CD4-positive, alpha-beta T cell treated with Interleukin-4 for 4 hours (primary cell): ENCODE measurements at places on chromosomes 6 and 20.

DNA sequence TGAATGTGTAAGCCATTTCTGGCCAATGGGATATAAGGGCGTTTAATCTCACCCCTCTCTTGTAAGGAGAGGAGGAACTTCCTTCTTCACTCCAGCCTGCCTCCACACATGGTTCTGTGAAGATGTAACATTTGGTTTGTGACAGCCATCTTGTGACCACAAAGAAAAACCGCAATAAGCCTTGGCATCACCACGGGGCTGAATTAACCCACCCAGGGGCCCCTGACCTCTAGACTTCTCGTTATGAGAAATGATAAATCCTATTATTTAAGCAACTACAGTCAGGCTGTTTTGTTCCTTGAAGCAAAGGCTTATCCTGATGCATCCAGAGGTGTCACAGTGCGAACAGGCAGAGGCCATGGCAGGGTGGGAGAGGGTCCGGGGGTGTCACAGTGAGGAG is 139.7 kb downstream of the CDC5L start:
- no peak for DNase-seq

DNA sequence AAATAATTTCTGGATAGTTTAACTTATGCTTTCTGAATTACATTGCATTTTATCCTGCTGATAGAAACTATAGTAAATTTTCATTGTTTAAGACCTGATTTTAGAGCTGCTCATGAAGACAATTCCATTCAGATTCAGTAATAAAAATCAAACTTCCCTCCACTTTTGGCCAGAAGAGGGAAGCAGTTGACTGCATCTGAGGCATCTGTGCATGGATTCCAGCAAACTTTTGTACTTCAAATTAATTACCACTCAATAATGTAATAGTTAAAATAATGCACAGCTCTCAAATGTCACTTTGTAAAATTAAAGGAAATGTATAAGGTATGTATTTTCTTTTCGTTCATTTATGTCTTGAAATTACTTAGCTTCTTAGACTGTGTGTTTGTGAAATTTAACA is 64.2 kb upstream of the SLC35B3 start:
- DNase-seq = no peak

DNA sequence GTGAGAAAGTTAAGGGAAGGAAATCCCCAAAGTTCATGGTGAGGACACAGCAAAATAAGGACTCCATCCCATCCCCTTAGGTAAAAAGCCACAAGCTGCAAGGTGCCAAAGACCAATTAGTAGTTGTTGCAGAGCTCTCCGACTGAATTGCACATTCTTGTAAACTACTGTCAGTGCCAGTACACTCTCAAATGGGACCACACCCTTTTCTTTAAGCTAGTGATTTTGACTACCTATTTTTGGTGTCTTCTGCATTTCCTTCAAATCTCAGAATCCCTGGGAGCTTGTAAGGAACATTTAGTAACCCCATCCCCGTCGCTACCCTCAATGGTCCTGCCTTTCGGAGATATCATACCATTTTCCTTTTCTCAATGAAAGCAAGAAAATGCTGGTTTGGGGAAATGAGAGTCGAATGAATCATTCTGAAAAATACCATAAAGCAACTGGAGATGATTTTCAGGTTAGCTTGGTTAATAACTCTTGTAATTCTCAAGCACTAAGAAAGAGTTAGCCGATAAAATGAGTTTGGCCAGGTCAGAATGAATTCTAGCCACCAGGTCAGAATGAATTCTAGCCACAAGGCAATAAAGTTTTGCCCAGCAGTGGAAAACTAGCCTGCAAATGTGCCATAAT is 5.2 kb upstream of the HMGN3 start:
- DNase-seq = no peak

DNA sequence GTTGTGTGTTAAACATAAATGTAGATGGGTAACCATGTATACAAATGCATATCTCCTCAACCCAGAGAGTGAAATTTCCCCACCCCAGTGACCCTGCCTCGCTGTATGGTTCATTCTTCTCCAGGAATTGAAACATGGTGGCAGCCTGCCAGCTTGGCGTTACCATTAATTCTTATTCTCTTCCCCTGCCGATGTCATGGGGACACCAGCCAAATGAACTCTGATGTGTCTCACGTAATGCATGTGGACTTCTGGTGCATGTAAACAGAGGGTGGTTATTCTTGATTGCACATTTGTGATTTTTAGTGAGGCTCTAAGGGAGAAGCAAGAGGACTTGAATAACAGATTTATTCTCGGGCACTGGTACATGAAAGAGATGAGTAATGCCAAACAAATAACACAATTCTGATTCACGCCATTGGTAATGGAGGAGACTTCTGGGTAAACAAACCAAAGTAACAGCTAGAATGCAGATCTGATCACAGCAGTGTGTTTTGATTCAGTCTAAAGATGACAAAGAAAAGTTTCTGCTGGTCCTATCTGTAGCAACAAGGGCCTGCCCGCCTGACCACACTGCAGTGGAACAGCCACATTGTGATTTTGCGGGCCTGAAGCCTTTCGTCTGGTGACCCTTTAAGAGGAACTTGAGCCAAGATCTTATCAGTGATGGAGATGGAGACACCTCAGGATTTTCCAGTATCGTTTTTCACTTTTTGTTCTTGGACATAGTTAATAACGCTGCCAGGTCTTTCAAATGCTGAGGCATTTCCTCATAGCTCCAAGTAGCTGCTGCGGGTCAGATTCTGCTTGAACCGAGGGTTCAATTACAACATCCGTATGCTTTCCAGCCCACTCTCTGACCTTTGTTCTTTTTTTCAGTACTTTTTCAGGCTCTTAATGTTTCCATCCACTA is 171.8 kb upstream of the AKAP12 start:
- DNase-seq = no peak

GRCh38 chr20:51702556-51702955 is 65.6 kb downstream of the ATP9A start:
- DNase-seq = no peak

- DNase-seq = no peak
These were observed 520 bp downstream of the SLC24A3 start for GRCh38 chr20:19212821-19213502.

DNA sequence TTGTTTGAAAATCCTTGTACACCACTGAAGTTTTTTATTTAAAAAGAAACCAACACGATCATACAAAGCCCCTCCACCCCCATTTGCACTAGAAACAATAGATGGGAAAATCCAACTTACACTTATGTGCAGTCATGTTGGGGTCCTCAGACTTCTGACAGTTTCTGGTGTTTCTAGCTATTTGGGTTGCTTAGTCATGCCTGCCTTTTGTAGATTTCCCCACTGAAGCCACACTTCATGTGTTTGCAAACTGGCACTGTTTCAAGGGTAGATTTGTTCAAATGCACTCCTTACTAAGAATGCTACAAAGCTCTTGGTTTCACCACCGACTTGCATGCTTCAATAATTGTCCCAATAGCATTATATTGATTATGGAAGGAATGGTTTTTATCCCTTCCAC is 1.5 kb downstream of the SH3BGRL2 start:
- DNase-seq = no peak

DNA sequence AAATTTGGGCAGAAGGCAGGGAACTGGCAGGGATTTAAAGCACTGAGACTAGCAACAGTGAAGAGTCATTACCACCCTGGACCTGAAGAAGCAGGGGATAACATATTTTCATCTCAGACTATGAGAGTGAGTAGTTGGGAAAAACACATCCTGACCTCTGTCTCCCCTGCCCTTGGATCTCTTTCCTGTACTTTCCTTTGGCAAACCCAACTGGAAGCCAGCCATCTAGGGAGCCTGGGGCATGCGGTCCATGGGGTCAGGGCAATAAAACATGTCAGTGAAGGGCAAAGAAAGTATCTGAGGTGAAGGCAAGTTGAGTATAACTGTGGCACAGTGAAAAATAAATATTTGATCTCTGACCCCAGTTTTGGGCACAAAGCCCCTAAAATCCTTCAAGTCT is 698.2 kb downstream of the DOK5 start:
- no peak for DNase-seq

GRCh38 chr6:107554918-107555317 is 65.0 kb downstream of the SOBP start:
- no peak for DNase-seq

DNA sequence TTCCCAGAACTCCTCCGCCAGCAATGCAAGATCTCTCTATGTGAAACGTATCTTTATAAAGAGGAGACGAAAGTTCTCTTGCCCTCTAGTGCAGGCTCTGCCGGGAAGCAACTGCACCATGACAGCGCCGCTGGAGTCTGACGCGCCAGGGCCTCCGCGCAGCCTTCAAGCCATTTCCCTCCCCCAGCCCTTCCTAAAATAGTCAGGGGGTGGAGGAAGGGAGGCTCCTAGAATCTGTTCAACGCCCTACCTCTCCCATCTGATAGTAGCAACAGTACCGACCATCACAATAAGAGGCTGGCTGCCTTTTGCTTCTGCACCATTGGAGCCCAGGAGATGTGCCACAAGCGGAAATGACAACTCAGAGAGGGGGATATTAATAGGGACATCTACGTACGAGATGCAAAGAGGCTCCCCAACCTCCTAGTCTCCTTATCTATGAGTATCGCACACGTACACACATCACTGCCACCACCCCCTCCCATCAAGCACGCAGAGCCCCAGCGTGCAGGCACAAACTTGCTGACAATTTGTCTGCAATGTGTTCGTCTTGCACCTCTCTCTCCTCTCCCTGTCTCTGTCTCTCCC is 1.0 kb downstream of the SYNE1 start:
- DNase-seq = peak; percentile 8

DNA sequence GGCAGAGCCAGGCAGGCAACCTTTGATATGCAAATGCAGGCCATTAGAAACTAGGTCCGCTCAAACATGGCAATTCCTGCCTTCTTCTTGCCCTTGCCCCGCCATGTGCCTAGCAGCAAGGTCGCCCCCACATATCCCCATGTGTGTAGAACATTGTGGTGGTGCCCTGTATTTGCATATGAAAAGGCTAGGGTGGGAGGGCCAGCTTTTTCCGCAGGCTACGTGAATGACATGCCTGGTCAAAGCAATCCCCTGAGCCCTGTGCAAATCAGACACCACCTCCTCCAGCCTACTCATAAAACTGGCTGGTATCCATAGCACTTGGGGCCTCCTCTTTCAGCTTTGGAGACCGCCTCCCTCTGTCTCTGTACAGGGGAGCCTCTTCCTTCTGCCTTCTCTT is 31.6 kb downstream of the GSTA2 start:
- DNase-seq = no peak

- DNase-seq = no peak
These were observed 16.3 kb downstream of the LRP11 start for GRCh38 chr6:149847939-149848267.

- no peak for DNase-seq
These were observed 99.8 kb downstream of the SMOC2 start for GRCh38 chr6:168540713-168541291.

DNA sequence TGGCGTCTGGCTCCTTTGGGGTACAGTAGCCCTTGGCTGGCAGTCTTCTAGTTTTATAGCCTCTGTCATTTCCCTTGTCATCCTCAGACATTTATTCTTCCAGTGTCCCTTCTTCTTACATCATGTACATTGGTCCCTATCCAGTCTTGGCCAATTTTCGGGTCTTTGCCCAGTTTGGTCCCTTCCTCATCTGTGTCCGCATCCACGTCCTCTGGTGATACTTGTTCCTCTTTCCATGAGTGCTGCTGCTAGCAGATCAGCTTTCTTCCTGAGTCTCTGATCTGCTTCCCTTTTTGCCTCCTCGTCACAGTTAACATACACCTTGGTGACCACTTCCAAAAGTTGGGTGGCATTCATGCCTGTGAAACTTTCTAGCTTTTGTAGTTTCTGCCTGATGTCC is 86.2 kb upstream of the GPR6 start:
- DNase-seq = no peak

DNA sequence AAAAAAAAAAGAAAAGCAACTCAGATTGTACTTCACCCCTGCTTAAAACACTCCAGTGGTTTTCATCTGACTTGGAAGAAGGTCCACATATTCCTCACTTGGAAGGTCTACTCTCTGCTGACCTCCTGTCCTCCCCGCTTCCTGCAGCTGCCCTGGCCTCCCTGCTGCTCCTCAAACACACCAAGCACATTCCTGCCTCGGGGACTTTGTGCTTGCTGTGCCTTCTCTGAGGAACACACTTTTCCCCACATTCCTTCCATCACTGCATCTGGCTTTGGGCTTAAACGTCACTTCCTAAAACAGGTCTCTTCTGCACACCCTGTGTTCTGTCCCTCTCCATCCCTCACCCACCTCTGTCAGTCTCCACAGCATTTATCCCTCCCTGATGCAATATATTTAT is 4.9 kb upstream of the PDYN start:
- DNase-seq = no peak

DNA sequence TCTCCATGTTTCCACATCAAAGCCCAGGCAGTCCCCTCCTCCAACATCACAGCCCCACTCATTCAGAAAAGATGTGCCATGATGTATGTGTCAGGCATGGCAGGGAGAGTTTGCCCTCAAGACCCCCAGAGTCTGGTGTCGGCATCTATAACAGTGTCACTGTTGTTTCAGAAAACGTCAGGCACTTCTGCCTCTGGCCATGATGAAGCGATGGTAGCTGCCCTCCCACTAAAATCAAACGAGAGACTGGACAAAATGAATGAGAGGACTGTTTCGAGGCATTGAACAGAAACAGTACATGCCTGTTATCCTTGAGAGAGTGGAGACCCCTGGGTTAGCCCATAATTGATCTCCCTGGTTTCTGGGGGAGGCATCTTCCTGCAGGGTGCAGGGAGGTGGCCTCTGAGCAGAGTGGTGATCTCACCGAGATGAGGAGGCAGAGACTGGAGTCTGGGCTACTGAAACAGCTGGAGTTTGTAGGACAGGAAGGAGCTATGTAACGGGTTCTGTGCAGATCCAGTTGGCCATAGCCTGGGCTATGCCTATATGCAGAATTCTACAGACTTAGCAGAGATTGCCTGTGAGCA is 144.5 kb downstream of the SYCP2 start:
- DNase-seq = no peak

DNA sequence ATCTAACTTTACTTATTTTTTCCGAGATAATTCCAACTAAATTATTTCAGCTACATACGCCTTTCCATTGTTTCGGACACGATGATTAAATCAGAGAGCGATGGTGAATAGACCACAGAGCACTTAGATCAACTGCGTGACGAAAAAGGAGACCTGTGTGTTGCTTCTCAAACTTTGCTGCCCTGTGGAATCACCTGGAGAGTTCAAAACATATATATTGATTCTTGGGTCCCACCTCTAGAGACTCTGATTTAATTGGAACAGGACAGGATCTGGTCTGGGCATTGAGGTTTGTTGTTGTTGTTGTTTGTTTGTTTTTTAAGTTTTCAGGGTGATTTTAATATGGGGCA is 401 bp upstream of the TNFRSF21 start:
- DNase-seq = no peak

DNA sequence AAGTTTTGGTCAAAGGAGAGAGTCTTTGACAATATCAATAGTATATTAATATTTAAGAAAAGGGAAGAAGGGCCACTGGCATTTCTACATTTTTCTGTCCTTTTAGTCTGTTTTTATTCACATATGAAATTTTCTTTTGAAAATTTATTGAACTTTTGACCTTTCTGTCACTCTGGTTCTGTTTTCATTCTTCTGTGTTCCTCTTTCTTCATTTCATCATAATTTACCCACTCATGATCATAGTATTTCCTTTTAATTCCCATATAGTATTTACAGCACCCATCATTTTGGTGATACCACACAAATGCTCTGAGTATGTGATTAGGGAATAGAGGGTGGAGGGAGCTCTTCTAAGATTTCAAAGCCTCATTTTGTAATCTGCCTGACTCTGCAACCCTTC is 142.8 kb downstream of the GJA1 start:
- DNase-seq = no peak
